ENCODE measurements at places on chromosomes 7 and 10. TPM values are rescaled to one million over a fixed set of nuclear protein-coding genes. Genes with fewer than 3 reads are reported as not detected.
A peak's percentile ranks its signal among the peaks of the same experiment; 100 is the strongest.

The CAV2 gene
- total RNA-seq: 157 TPM

The IL2RA gene
- 0.59 TPM for total RNA-seq

The HMX2 gene
- total RNA-seq: not detected

The CHN2 gene
- total RNA-seq: 2.1 TPM

GRCh38 chr7:50853311-50853710 is 70.6 kb upstream of the GRB10 start:
- 0 out of 2 replicates have a peak, but pooled peaks cover 4% of the 10 kb centered on the region for H3K27me3 ChIP-seq
- H3K4me3 ChIP-seq: no peak overlapping the region
- no peak for DNase-seq
- H3K4me1 ChIP-seq: no peaks in the 10 kb centered on the region
- H3K27ac ChIP-seq: no peak overlapping the region
- H3K36me3 ChIP-seq: no peaks in the 10 kb centered on the region

DNA sequence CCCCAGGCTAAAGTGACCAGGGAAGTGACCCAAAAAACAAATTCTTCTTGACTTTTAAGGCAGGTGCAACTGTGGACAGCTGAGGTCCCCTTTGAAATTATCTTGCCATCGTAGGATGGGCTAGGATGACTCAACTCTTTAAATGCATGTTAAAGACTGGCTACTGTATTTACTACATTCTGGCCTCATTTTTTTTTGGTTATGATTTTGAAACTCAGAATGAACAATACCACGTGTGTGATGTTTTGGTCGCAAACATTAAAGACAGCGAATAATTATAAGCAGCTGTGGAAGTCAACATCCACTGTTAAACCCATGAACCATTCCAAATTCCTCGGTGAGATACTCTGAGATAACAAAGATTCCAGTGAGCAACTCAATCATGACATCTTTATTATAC is 1.2 kb upstream of the SLC13A4 start:
- H3K27ac ChIP-seq: no peak overlapping the region
- H3K27me3 ChIP-seq: no peaks in the 10 kb centered on the region
- DNase-seq: no peak
- H3K4me1 ChIP-seq: no peaks in the 10 kb centered on the region
- no peak overlapping the region for H3K4me3 ChIP-seq

DNA sequence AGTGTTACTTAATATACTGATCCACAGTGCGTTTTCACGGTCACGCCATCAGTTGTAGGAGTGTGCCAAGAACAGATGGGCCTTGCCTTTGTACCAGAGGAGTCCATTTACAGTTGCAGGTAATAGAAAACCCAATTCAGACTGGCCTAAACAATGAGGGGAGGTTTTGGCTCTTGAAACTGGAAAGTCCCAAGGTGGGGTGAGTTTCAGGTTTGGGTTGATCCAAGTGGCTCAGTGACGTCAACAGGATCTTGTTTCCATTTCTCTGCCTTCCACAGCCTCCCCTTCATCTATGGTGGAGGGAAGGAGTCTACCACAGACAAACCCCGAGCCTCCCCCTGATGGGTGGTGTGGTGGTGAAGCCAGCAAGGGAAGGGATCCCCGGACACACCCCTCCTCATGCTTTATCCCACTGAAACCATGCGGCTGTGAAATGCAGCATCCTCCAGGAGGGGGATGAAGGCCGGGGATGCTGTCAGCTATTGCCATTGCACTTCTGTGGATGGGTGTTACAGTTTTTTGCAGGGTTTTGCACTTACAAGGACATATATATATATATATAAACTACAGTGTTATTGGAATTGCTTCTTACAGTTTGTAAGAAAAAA is 14.8 kb upstream of the SH2D4B start:
- peaks cover 7% of the 10 kb centered on the region for H3K36me3 ChIP-seq
- H3K27ac ChIP-seq: no peak overlapping the region
- H3K27me3 ChIP-seq: no peaks in the 10 kb centered on the region
- DNase-seq: no peak
- no peak overlapping the region for H3K4me3 ChIP-seq

DNA sequence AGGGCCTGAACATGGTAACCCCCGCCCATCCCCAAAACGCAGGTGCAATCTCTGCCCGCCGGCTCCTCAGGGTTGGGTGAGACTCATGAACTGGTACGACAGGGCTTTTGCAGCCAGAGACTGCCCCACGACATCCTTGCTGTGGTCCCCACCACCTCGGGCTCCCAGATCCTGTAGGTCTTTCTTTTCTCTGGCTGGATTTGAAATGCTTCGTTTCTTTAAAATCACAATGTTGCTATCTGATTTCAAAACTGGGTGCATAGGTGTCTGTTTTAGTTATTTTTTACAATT is 21.9 kb downstream of the WDR86 start:
- H3K27me3 ChIP-seq: no peaks in the 10 kb centered on the region
- H3K4me3 ChIP-seq: no peak overlapping the region
- H3K36me3 ChIP-seq: no peaks in the 10 kb centered on the region
- H3K4me1 ChIP-seq: peaks cover 7% of the 10 kb centered on the region
- no peak overlapping the region for H3K27ac ChIP-seq

- H3K27ac ChIP-seq: no peak overlapping the region
- no peak overlapping the region for H3K4me3 ChIP-seq
- H3K36me3 ChIP-seq: no peaks in the 10 kb centered on the region
- DNase-seq: no peak
- no peaks in the 10 kb centered on the region for H3K4me1 ChIP-seq
These were observed 74.4 kb upstream of the LSM8 start for GRCh38 chr7:118109607-118110006.

DNA sequence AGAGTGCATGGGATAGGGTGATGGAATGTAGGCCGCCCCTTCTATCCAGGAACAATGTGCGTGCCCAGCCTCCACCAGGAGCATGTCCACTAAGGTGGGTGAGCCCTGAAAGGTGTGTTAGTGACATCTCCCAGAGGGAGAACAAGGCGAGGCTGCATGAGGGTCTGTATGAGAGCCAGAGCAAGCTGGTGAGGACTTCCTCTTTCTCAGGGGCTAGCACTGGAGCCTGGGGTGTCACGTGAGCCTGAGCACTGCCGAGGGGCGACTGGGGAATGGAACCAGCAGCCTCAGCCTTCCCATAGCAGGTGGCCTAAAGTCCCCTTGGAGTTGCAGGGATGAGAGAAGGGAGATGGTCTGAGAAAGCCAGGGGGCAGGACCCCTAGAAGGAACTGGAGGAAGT is 156.3 kb upstream of the COBL start:
- H3K4me3 ChIP-seq: no peak overlapping the region
- DNase-seq: no peak
- H3K4me1 ChIP-seq: no peaks in the 10 kb centered on the region

GRCh38 chr10:116477986-116478664 is 50.5 kb downstream of the PNLIPRP3 start:
- no peak overlapping the region for H3K27ac ChIP-seq
- peaks cover 40% of the 10 kb centered on the region for H3K27me3 ChIP-seq
- DNase-seq: no peak
- H3K4me1 ChIP-seq: no peaks in the 10 kb centered on the region
- no peaks in the 10 kb centered on the region for H3K36me3 ChIP-seq
- no peak overlapping the region for H3K4me3 ChIP-seq

DNA sequence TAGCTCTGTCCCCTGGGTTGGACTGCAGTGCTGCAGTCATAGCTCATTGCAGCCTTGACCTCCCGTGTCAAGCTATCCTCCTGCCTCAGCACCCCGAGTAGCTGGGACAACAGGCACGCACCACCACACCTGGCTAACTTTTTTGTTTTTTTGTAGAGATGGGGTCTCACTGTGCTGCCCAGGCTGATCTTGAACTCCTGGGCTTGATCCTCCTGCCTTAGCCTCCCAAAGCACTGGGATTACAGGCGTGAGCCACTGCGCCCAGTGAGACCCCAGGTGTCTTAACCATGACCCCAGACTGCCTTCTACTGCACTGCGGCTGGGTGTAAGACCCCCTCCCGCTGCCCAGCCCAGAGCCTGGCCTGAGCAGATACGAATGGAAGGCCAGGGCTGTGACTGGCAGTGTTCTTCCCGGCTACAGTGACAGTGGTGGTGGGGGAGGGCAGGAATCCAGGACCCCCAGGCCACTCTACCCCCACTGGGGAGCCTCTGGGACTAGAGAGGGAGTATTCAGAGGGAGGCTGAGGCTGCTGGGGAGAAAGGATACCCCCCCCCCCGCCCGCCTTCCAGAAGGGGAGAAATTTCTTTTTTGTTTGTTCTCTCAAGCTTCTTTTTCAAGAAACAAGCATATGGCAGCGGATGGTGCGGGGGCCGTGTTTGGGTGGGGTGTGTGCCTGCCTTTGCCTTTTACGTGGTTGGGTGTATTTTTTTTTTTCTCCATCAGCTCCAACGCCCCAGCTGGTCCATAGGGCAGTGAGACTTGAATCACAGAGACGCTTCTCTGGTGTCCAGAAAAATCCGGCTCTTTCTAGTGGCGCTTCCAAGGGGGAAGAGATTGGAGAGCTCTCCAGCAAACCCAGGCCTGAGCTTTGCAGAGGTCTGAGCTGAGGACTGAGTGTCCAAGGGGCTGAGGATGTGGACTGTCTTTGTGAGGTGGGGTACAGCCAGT is 36.6 kb downstream of the GTF2IRD1 start:
- no peak overlapping the region for H3K4me3 ChIP-seq
- H3K27ac ChIP-seq: no peak overlapping the region
- no peaks in the 10 kb centered on the region for H3K36me3 ChIP-seq
- H3K4me1 ChIP-seq: peaks cover 12% of the 10 kb centered on the region

DNA sequence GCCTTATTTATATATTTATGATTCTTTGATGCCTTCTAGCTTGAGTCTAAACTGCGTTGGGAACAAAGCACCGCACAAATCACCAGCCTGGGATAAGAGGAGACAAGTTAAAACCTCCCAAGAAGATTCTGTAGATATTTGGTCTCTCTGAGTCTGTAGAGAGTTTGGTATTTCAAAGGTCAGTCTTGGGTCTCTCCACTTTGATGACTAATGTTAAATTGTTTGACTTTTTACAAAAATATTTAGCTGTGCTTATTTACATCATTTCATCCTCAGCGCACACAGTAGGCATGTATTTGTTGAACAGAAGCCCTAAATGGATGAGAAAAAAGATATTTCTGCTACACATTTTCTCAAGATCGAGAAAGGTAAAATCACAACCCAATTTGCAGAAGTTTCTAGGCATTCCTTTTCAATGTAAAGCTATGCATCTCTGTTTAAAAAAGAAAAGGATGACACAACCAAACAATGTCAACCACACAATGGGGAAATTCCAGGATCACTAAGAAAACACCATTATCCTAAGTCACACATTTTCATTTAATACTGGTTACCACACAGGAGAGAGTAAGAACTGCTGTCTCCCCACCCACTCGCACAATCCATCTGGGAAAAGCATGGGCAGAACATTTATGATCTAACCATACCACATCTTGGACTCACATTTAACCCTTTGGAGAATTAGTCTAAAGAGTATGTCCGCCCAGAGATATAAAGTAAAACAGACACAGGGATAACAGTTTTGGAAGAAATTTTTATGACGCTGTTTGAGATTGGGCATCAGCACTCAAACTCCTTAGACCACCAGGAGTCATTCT is 4.4 kb downstream of the CDK6 start:
- H3K4me1 ChIP-seq: peaks cover 12% of the 10 kb centered on the region
- H3K36me3 ChIP-seq: peaks cover 12% of the 10 kb centered on the region
- H3K27ac ChIP-seq: peak overlapping the region; percentile 87
- peak overlapping the region; percentile 65 for H3K4me3 ChIP-seq
- no peaks in the 10 kb centered on the region for H3K27me3 ChIP-seq
- no peak for DNase-seq

GRCh38 chr10:98267069-98267893 is 713 bp downstream of the LOXL4 start:
- DNase-seq: no peak
- no peaks in the 10 kb centered on the region for H3K36me3 ChIP-seq
- H3K27ac ChIP-seq: peak overlapping the region; percentile 58
- H3K4me1 ChIP-seq: peaks cover 43% of the 10 kb centered on the region
- H3K27me3 ChIP-seq: no peaks in the 10 kb centered on the region

GRCh38 chr10:28343252-28343651 is 40.4 kb upstream of the MPP7 start:
- no peaks in the 10 kb centered on the region for H3K36me3 ChIP-seq
- H3K27ac ChIP-seq: no peak overlapping the region
- H3K27me3 ChIP-seq: no peaks in the 10 kb centered on the region

DNA sequence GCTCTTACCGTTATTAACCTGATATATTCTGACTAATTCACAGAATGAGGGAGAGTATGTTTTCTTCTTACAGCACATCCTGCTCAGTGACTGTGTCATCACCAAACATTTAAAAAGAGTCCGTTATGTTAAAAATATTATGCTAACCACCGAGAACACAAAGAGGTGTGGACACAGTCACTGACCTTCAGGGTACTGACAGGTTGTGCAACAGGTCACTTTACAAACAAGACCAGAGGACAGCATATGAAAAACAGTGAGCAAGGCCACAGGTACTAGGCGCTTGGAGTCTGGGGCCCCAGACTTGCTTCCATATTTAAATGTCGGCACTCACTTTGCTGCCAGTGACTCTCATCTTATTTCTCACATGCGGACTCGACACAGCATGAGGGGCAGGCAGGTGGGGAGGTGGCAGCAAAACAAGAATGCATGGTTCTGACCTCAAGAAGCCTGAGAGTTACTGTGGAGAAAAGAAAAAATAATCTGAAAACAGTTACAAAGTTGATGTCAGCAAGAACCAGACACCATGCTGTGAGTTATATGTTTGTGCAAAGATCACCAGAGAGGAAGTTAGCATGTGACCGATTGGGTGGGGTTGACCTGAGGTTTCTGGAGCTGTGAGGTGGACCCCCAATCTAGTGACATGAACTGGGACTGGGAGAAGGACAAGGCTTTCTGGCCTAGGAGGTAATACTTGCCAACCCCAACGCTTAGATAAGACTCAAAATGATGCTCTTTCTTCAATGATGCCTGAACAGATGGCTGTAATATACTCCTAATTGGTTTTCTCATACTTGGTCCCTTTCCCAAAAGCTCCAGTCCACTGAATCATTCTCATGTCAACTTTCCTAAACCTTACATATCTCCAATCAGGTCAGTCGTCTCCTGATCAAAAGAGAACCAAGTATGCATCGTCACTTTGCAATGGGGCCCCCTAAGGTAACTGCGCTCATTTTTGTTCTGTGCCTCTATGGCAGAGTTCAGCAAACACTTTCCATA is 102.4 kb downstream of the HIPK2 start:
- no peak for DNase-seq
- H3K4me3 ChIP-seq: no peak overlapping the region
- H3K27ac ChIP-seq: no peak overlapping the region

GRCh38 chr10:47453141-47454007 is 30.5 kb downstream of the ANXA8 start:
- no peaks in the 10 kb centered on the region for H3K27me3 ChIP-seq
- H3K27ac ChIP-seq: no peak overlapping the region
- no peaks in the 10 kb centered on the region for H3K36me3 ChIP-seq
- DNase-seq: no peak
- H3K4me1 ChIP-seq: no peaks in the 10 kb centered on the region
- H3K4me3 ChIP-seq: no peak overlapping the region

DNA sequence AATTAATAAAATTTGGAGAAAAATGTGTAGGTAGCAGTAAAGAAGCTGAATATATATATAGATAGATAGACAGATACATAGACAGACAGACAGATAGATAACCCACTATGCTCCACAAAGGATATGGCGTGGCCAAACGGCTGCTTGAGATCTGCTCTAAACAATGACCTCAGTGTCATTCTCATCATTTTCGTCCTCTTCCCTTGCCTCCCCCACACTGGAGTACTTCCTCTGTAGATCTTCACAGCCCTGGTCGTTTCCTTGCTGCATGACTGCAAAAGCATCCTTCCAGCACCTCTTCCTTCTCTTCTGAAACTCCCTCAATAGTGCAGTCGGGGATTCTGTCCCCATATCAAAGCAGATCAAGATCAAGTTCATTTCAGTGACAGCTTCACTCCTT is 35.6 kb upstream of the ATP6V0A4 start:
- no peak for DNase-seq
- no peak overlapping the region for H3K4me3 ChIP-seq
- no peaks in the 10 kb centered on the region for H3K4me1 ChIP-seq
- no peak overlapping the region for H3K27ac ChIP-seq

GRCh38 chr10:126422567-126422966 is 34.3 kb upstream of the ADAM12 start:
- H3K27me3 ChIP-seq: peaks cover 28% of the 10 kb centered on the region
- H3K4me3 ChIP-seq: no peak overlapping the region
